Mammary epithelial cell (primary cell): ENCODE measurements at places on chromosomes 5 and 9. TPM values are rescaled to one million over a fixed set of nuclear protein-coding genes. Genes with fewer than 3 reads are reported as not detected.

The BNC2 gene
- polyA plus RNA-seq: 0.03 TPM

The FIBCD1 gene
- 1.8 TPM for polyA plus RNA-seq

- no peak for DNase-seq
Observed at GRCh38 chr9:107989544-107989943, 500.0 kb upstream of the KLF4 start.

DNA sequence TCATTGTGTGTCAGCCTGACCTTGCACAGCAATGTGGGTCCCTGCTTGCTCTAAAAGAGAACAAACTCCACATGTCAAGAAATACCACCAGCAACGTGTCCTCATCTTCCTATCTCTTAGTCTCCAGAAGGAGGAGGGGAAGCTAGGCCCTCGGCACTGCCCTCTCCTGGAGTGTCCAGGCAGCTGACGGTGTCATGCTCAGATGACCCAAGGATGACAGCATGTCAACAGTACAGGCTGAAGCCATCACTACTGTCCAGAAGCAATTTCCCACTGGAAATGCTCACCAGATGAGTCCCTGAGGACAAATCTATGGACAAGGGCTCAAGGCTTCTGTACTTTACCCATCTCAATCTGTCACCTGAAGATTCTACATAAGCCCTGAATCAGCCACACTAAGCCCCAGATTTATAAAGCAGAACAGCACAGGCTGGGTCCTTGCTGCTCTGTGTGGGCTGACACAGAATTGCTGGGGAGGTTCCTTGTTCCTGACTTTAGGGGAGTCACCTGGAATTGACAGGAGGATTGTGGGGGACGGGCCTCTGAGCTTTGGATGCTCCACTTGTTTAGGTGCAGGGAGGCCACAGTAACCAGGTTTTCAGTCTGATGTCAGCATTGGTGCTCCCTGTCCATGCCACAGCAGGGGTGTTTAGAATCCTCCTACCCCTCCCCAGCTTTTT lies 210.2 kb downstream of the DAB2IP start:
- no peak for DNase-seq

GRCh38 chr5:94941122-94941755 lies 322.8 kb downstream of the SLF1 start:
- no peak for DNase-seq

The RGMB gene
- 11.1 TPM for polyA plus RNA-seq

The CDC20B gene
- polyA plus RNA-seq: 0.05 TPM

- DNase-seq: no peak
Observed at GRCh38 chr5:104533498-104533897, 970.9 kb upstream of the NUDT12 start.

The TMEM250 gene
- polyA plus RNA-seq: 27.9 TPM

DNA sequence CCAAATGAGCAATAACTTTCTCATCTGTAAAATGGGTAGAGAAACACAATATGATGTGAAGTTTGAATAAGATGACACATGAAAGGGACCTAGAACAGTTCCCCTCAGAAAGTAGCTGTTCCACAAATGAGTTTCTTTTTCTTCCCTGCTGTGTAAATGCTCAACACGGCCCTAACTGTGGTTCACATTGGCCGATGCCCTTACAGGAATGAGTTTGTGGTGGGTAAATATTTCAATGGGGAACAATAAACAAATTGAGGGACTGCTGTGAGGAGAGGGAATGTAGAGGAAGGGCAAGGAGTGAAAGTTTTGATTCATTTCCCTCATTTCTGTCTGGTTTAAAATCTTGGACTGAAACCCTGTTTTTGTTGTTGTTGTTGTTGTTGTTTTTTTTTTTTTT lies 12.8 kb downstream of the C6 start:
- DNase-seq: no peak

- no peak for DNase-seq
Observed at GRCh38 chr5:63727583-63727982, 234.7 kb downstream of the HTR1A start.

The TAF1L gene
- 0.01 TPM for polyA plus RNA-seq

DNA sequence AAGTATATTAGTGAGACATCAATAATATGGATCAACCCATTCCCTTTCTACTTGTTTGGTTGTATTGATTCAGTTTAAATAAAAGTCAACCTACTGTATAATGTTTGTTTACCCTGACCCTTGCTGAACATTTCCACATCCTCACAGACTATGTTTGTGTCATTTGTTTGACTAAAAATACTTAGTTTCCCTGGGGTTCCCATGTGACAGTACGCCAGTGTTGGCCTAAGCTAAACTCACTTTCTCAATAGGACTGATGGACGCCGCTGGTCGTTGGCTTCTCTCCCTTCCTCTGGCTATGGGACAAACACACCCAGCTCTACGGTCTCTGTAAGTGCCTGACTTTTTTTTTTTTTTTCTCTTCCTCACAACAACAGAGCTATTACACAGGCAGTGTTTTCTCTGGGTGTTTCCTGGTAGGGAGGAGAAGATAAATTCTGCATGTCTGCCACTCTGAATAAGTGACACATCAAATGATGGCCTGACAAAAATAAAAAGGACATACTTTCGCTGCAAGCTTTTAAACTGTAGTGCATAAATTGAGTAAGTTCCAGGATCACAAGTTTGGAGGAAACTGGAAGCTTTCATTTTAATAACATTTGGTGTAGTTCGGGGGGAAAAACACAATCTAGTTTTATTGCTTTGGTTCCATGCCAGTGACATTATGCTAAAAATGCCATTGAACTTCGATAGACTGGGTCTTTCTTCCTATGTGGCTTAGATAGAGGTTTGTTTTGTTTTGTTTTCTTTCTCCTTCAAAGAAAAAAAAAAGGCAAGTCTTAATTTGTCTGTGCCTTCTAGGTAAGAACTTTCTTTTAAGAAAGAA lies 101.0 kb downstream of the CD180 start:
- DNase-seq: peak; percentile 35

- DNase-seq: peak; percentile 82
Observed at GRCh38 chr5:67809589-67809988, 406.0 kb upstream of the PIK3R1 start.

GRCh38 chr5:131214609-131215227 lies 44.0 kb downstream of the LYRM7 start:
- DNase-seq: no peak

The EIF4EBP3 gene
- polyA plus RNA-seq: 2.8 TPM

The HRH2 gene
- polyA plus RNA-seq: 0.01 TPM

DNA sequence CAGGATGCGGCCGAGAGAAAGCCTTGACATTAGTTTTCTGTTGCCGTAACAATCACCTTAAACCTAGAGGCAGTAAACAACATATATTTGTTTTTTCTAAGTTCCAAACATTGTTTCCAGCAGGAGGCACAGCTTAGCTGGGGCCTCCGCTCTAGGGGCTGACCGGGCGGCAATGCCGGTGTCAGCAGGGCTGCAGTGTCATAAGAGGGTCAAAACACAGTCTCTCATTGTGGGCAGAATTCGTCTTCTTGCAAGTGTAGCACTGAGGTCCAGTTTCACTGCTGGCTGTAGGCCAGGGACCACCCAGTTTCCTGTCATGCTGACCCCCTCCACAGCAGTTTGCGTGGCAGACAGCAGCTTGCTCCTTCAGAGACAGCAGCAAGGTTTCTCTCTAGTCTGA lies 186.2 kb downstream of the PJA2 start:
- DNase-seq: no peak

The LTC4S gene
- 0.29 TPM for polyA plus RNA-seq

The HAPLN1 gene
- polyA plus RNA-seq: not detected
